NCI-H1105 treated with DMSO at 0.1 percent for 48 hours (cell line): ENCODE measurements at places on chromosomes 4 and X.

DNA sequence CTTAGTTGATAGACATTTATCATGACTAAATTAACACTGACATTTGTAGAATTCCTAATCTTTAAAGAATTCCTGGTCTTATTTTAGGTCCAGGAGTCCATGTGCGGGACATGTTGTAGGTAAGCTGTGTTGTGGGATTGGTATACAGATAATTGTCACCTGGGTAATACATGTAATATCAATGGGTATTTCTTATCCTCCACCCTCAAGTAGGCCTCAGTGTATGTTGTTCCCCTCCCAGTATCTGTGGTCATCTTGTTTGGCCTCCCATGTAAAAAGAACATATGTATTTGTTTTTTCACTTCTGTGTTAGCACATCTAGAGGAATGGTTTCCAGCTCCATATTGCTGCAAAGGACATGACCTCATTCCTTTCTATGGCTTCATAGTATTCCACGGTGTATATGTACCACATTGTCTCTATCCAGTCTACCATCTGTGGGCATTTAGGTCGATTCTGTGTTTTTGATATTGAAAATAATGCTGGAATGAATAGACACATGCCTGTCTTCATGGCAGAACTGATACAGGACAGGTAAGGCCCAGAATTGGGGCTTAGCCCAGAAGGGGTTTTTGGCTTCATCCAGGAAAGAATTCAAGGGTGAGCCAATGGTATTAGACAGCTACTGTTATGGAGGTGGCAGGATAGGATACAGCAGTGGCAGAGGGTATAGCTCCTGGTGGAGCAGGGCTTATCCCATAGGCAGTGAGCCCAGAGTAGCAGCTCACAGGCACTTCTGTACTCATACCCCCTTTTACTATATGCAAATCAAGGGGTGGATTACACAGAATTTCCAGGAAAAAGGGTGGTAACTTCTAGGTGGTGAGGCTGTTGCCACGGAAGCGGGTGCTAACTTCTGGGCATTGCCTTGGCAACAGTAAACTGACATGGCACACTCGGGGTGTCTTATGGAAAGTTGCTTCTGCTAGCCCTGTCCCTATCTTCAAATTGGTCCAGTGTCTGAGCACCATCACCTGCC is 66.1 kb upstream of the WDR1 start:
- DNase-seq = no peak

- no peak for DNase-seq
These were observed 2.5 kb upstream of the BRWD3 start for GRCh38 chrX:80812176-80812575.

DNA sequence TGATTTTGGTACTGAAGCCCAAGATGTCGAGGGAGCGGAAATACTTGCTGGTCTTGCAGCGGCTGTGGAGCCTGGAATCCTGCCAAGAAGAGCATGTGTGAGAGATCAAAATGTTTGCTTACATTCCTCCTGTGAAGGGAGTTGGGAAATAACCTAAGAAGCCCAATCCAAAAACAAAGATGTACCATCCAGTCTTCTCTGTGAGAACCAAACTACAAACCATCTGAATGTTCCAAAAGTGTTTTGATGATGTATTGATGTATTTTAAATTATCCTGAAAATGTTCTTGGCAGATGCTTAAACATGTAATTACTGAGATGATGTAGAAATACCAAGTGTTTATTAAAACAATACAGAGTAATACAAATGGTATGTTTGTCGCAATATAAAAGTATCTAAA is 10.1 kb upstream of the ADH1A start:
- DNase-seq = peak; percentile 41

DNA sequence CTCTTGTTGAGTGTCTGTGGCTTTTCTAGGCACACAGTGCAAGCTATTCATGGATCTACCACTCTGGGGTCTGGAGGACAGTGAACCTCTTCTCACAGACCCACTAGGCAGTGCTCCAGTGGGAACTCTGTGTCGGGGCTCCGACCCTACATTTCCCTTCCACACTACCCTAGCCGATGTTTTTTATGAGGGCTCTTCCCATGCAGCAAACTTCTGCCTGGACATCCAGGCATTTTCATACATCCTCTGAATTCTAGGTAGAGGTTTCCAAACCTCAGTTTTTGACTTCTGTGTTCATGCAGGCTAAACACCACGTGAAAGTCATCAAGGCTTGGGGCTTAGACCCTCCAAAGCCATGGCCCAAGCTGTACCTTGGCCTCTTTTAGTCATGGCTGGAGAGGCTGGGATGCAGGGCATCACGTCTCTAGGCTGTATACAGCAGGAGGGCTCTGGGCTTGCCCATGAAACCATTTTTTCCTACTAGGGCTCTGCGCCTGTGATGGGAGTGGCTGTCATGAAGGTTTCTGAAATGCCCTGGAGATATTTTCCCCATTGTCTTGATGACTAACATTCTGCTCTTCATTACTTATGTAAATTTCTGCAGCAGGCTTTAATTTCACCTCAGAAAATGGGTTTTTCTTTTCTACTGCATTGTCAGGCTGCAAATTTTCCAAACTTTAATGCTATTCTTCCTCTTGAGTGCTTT is 249.8 kb upstream of the CPEB2 start:
- no peak for DNase-seq

DNA sequence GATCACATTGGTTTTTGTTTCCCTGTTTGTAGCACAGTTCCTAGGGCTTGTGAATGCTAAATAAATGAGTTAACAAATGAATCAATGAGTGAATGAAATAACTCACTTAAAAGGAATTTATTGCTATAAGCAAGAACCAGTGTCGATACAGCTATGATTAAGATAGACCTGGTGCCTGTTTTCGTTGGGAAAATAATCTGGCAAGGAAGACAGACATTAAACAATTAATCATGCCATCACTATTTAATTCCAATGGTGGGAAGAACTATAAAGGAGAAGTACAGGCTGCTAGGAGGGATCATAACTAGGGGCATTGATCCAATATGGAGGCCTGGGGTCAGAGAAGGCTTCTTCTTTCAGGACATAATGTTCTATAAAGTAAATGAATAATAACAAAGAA is 4.5 kb upstream of the CBR4 start:
- no peak for DNase-seq

GRCh38 chr4:5446595-5447226 is 261.6 kb downstream of the EVC2 start:
- DNase-seq = no peak

DNA sequence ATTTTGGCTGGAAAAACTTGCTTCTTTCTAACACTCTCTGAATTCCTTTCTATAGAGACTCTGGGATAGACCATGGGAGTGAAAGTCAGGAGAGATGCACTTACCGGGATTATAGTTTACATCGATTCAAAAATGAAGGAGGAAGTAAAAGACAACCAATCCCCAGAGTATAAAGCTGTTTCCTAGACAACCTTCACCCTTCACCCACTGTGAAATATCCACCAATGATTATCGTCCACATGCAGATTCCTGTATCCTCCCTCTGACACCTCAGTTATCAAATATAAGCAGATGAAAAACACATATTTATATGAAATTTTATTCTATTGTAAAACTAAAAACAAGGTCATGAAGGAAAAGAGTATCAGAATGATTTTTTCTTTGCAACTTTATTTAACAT is 258.8 kb upstream of the GK2 start:
- DNase-seq = no peak

DNA sequence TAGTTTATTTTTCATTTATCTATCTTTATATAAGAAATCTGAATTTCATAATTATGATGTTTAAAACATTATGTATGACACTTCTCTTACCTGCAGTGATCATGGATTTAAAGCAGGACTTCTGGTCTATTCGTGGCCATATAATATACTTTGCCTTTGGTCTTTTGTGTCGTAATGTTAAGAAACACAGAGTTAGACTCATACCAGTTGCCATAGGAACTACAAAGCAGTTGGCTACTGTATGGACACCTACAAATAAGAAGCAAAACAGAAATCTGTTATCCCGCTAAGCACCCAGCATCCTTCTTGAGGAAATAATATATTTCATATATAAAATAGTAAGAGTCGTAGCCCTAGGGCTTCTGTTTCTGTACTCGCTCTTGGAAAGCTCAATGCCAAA is 4.3 kb downstream of the SEPSECS start:
- DNase-seq = no peak

GRCh38 chrX:153925739-153926551 is at the start of gene ARHGAP4:
Gene ARHGAP4, minus strand, starts transcription at chrX:153926264. Its CDS starts 62 bp downstream, at chrX:153926202.
- DNase-seq = peak; percentile 54

DNA sequence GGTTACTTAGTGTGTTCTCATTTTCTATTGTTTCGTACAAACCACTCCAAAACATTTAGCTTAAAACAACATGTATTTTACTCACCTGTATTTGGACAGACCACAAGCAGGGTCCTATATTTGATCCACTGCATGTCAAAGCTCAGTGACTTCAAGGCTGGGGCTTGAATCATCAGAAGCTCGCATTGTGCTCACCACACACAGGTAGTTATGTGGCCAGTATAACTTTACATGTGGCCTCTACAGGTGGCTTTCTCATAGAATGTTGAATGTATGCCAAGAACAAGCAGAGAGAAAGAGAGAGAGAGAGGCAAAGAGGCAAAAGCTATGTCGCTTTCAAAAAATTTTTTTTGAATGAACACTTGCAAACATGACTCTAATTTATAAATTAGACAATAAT is 107.6 kb downstream of the QRFPR start:
- DNase-seq = no peak

- DNase-seq = no peak
These were observed 6.2 kb downstream of the BRWD3 start for GRCh38 chrX:80803495-80803894.

DNA sequence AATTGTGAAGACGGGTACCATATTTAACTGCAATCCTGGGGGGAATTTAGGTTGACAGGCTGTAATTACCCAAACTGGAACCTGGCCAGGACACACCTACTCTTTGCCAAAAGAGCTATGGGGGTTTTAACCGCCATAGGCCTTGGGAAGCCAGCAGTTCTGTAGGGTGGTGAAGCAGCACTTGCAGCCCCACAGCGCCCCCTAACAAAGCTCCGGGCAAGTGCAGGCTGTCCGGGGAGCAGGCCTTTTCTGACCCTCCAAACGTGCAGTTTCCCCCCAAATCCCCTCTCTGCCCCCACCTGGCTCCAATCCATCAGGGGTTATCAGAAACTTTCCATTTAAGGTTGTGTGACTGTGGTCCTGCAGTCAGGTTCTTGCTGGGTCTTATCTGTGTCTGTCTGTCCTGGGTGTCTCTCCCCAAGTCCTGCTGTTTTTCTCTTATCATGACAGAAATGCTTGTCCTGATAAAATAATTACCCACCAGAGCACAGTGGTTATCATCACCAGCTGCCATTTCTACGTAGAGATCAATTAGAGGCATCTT is 350.9 kb downstream of the MID1IP1 start:
- DNase-seq = peak; percentile 90

- no peak for DNase-seq
These were observed 20.6 kb downstream of the SH3D19 start for GRCh38 chr4:151304755-151305154.

DNA sequence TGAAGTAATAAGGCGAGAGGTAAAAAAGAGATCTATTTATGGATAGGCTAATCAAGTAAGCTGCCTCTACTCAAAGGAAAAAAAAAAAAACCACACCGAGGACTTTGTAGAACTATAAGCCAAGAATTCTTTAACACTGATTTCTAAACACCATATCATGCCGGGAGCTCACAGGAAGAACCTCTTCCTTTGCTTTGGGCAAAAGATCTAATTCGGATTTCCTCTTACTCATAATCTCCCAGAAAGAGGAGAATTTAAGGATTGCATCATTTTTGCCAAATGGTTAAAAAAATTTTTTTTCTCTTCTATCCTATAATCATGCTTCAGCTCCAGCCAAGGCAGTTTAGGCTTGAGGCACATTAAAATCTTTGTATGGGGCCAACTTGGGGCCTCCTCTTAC is 95.5 kb downstream of the ZNF827 start:
- no peak for DNase-seq

DNA sequence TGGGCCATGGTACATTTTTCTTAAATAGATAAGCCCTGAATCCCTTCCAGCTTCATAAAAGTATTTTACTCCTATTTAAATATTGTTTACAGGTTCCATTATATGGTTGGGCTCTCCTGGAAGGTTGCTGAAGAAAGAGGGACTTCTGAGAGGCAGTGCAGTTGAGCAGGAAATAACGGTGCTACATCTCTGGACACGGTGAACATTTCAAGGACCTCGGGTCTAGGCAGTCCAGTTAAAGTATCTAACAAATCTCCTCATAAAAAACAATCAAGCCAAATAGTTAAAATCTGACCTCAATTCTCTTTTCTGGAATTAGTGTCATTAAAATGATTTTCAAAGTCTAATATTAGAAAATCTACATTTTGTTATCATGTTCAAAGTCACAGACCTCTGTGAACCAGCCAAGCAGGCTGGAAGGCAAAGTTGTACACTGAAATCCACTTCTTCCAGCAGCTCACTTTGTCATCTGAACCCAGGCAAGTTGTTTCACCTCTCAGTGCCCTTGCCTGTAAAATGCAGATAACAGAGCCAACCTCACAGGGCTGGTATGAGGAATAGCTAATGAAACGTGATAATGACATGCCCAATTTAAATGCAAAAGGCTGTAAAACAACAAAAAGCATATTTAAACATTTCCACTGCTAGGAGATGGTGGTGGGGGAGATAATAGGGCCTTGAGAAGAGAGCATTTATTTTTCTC is 267.0 kb upstream of the KLF3 start:
- no peak for DNase-seq

DNA sequence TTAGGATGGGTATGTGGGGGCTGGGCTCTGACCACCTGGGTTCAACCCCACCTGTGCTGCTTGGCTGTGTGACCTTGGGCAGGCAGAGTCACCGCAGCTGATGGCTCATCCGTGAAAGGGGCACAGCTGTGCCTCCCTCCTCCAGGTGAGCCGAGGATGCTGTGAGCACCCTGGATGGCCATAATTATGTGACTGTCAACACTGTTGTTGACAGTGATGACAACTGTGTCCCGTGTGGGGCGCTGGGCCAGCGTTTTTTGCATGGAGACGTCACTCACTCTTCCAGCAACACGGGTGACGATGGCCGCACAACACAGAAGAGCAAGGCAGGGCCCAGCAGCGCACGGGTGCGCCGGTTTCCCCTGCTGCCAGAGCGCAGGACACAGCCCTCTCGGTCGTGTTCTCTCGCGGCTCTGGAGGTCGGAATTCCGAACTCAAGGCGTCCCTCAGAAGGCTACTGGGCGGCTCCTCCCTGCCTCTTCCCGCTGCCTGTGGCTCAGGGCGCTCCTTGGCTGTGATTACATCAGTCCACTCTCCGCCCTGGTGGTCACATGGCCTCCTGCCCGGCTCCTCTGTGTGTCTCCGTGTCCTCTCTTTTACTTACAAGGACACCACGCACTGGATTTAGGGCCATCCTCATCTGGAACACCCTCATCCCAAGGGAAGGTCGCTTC is 1.3 kb downstream of the SH3TC1 start:
- DNase-seq = no peak

GRCh38 chr4:1970926-1971325 is 37.8 kb downstream of the NELFA start:
- DNase-seq = no peak

- DNase-seq = no peak
These were observed 184.0 kb upstream of the ZFP42 start for GRCh38 chr4:187811591-187811990.

DNA sequence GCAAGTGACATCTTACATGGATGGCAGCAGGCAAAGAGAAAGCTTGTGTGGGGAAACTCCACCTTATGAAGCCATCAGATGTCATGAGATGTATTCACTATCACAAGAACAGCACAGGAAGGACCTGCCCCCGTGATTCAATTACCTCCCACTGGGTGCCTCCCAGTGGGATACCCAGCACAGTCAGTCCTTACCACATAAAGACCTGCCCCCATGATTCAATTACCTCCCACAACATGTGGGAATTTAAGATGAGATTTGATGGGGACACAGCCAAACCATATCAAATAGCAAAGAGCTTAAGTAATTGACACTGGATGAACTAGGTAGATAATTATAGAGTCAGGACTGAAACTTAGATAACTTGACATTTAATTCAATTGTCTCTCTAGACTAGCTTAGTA is 85.6 kb downstream of the SLIT2 start:
- no peak for DNase-seq
